ENCODE measurements at places on chromosomes 7 and 10.

GRCh38 chr10:55631071-55631654, 729.9 kb downstream of the ZWINT start:
- DNase-seq: no peak

GRCh38 chr7:3561932-3562331, 260.9 kb downstream of the SDK1 start:
- no peak for DNase-seq

GRCh38 chr7:2104107-2104710, 128.5 kb downstream of the MAD1L1 start:
- DNase-seq: peak; percentile 47

GRCh38 chr10:112653215-112653614, 206.2 kb downstream of the VTI1A start:
- DNase-seq: no peak

- DNase-seq: no peak
These were observed 87.9 kb upstream of the PDE1C start for GRCh38 chr7:32158076-32158475.

DNA sequence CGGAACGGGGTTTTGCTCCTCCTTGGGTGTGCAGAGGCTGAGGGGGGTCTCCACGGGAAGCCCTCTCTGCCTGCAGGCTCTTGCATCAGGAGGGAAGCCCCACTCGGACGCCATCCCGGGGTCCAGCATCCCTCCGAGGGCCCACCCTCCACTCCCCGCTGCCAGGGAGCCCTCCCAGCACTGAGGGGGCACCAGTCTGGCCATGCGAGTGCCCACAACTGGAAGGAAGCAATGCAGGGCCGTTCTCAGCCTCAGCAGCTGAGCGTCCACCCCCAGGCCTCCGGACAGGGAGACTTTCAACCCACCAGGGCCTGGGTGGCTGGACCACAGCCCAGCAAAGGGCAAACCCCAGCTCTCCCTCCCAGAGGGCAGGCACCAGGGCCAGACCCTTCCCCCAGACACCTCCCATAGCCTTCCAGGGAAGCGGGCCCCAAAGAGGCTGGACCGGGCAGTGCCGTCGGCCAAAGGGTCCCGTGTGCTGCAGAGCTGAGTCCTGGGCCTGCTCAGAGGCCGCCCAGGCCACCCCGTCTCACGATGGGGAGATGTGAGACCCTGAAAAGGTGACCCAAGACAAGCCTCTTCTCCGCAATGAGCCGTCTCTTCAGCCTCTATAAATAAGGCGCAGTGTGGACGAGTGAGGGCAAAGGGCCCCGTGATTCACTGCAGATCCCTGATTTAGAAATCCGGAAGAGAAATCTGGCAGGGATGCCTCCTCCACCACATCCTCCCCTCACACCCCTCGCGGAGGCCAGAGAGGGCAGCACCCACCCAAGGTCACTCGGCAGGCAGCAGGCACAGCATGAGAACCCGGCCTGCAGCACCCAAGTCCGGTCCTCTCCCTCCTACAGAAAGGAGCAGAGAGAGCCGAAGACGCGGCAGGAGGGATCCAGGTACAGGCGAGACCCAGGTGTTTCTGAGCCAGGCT, 81.9 kb upstream of the DNAAF5 start:
- DNase-seq: no peak

DNA sequence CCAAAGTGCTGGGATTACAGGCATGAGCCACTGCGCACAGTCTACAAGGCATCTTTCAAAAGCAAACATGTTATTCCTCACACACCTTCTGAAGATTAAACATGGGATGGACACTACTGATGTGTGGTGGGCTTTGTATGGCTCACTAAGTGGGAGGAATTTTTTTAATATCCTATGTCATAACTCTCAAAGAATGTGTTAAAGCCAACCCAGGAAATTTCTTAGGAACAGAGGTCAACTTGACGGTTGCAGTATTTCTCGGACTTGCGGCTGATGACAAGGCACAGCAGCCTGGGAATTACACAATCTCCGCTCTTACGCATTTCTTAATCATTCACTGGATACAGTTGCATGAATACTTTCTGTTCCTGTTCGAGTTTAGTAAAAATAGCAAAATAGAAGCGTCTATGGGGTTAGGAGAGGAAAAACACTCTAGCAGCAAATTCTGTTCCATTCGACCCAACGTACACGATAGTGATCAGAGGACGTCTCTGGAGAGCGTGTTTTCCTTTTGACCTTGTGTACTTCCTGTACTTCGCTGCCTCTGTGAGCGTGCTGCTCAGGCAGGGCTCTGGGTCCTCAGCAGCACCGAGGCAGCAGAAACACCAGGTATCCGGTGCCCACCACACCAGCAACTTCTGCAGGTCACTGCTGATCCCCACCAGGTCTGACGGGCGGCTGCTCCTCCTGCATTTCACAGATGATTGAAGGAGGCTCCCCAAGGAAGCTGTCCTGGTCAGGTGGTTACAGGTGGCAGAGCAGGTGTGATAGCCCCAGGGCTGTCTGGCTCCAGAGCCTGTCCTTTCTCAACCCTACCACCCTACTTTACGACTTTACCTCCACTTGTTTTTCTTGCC, 26.4 kb upstream of the SRGN start:
- no peak for DNase-seq

GRCh38 chr10:119039161-119039560, 9.6 kb downstream of the NANOS1 start:
- DNase-seq: no peak

- DNase-seq: no peak
These were observed 34.4 kb upstream of the DYNC1I1 start for GRCh38 chr7:95737828-95738505.

DNA sequence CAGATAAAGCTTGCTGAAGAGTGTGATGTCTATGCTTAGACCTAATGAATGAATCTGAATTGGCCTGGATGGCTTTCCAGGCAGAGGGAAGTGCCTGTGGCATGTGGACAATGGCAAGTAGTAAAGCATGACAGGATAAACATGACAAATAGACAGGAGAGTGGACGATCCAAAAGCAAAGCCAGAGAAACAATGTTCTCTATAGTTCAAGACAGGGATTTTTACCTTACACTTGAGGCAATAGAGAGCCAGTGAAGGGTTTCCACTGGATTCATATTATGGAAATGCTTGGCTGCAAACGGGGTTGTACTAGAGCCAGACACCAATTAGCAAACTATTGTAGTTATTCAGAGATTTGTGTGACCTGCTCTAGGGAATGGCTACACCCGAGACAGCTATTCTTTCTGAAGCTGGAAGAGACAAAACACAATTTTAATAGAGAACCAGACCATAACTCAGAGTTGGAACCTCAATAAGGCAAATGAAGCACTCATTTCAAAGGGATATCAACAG, 2.3 kb downstream of the AGMO start:
- no peak for DNase-seq

- DNase-seq: no peak
These were observed 33.6 kb downstream of the ST7 start for GRCh38 chr7:116986611-116987565.
